ENCODE measurements at places on chromosomes 6 and 20.

- no peak for DNase-seq
Measured at GRCh38 chr6:13846841-13847240, 32.5 kb upstream of the MCUR1 start.

DNA sequence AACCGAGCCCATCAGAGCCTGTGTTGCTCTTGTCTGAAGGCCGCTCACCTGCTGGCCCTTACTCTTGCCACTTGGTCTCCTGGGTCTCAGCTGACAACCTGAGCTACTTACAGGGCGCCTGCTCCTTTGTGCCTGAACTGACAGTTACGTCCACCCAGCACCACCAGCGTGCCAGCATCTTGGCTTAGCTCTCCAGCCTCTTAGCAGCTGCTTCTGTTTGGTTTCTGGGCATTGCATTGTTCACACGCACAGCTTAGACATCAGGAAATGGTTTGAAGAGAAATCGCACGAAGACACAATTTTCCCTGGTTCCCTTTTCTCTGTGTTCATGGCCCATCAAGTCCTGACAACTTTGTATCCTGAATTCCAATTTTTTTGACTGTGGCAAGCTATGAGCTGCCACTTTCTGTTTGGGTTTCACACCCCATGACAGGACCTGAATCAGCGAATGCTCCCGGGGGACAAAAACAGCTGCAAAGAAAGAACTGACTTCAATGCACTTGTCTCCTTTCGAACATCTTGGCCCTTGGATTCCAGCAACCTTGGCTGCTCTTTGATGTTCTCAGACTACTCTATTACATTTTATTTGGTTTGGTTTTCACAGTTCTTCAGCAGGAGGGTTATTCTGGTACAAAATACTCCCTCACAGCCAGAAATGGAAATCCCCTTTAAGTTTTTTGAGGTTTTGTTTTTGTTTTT, 45.2 kb upstream of the LY86 start:
- no peak for DNase-seq

DNA sequence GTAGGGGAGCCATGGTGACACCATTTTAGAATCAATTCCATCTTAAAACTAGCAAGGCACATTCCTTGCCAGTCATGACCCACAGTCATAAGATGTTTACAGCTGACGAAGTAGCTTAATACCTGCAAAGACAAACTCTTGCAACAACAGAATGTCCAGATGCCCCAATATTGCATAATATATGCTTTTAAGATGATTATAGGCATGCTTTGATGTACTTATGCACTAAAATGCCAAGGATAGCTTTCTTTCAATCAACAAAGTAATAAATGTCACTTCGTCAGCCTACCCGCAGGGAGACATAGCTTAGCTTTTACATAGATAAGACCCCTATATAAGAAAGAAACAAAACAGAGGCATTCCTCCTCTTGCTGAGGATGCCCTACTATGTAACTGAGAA, 26.7 kb downstream of the ACSS1 start:
- DNase-seq = no peak

DNA sequence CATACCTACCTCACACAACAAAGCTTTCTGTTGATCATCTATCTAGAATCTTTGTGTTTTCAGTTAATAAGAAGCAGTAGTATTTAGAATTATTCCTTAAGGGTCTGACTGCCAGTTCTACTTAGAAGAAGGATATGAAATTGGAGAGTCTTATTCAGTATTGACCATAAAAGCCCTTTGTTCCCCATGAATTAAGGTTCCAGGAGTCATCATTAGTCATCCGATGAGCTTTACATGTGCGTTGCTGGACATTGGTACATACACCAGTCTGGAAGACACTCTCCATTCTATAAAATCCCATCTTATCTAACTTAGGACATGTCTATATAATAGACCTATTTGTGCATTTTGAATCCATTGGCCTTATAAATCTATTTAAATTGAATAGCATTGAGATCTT, 34.4 kb upstream of the RNF217 start:
- no peak for DNase-seq

DNA sequence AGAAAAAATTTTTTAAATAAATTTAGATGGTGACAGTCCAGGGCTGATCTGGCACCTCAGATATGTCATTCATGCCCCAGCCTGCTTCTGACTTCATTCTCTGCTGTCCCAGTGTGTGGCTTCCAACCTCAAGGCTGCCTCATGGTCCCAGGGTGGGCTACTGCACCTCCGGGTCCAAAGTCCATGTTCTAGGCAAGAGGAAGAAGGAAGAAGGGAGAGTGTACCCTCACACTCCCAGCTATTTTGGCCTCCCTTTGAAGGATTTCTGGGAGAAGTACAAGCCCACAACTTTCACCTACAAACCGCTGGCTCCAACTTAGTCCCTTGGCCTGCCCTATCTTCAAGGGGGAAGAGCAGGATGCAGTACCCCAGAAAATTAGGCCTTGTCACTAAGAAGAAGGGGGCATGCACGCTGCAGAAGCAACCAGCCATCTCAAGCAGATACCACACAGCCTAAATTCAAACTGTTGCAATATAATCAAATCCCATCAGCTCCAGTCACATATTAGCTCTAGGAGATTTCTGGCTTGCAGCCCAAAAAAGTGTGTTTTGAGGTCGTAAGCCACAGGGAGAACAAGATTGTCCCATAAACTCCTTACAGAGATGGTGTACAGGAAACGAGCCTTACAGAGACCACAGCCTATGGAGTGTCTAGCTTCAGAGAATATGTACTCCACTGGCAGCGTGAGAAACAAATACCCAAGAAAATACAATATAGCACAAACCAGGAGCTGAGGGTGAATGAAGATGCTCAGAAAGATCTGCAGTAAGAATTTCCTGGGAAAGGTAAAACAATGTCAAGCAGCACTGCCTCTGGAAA, 906 bp upstream of the BTN3A2 start:
- DNase-seq = no peak

DNA sequence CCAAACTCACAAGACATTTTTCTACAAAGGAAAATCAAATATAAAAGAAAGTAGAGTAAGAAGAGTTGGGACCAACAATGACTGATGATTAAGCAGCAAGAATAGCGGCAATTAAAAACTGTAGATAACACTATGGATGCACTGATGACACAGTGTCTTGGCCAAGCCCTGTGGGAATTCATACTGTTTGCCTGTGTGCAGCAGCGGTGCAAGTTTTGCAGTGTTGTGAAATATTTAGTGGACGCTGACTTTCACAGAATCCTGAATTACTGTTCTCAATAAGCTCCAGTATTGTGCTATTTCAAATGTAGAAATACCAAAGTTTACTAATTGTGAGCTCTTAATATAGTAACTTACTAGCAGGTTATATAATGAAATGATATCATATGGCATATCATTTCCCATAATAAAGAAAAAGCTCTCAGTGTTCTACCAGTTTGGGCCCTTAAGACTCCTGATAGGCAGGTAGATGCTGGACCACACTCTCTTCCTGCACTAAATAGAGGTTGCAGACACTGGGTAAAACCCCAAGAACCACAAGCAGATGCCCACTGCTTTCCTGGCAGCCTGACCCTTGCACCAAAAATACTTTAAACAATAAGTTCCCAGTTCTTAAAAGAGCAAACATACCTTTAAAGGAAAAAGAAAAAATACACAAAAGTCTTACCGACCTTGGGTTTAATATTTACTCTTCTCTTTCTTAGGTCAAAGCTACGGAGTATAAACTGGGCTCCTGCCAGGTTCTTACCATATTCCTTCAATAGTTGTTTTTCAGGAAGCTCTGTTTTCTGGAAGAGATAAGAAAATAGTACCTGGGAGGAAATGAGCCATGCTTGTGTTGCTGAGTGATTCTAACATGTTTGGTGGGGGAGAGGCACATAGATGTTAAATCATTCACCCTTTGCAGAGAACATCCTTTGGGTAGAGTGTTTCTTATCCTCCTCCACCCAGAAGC, 41.6 kb downstream of the ANKEF1 start:
- no peak for DNase-seq

- no peak for DNase-seq
Measured at GRCh38 chr6:33202799-33203198, 1.7 kb upstream of the HSD17B8 start.

- DNase-seq = peak; percentile 23
Measured at GRCh38 chr6:7108964-7109836, 1.4 kb downstream of the RREB1 start.

- no peak for DNase-seq
Measured at GRCh38 chr6:129759796-129760605, 50.0 kb upstream of the ARHGAP18 start.

GRCh38 chr20:31781945-31782344, 37.2 kb upstream of the MYLK2 start:
- no peak for DNase-seq
